ENCODE measurements at places on chromosomes 12 and 14.

- DNase-seq, result no peak
Observed at GRCh38 chr12:116894913-116895312, 13.7 kb upstream of the HRK start.

DNA sequence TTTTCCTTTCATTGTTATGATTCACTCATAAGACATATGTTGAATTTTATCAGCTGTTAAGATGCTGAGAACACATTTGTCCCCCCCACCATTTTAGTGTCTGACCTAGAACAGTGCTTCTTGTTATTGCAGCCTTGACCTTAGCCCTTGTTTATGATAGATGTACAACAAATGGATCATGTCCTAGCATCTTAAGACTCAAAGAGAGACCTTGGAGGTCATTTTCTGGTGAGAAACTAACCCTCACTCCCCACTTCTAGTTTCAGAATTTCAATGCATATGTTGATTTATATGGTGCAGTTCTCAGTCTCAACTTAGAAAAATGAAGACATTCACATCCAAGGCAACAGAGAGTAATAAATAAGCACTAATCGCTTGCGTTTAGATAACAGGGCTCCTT is 391.2 kb downstream of the AEBP2 start:
- no peak for DNase-seq

GRCh38 chr12:92039046-92039445 is 106.6 kb downstream of the BTG1 start:
- DNase-seq, result no peak

DNA sequence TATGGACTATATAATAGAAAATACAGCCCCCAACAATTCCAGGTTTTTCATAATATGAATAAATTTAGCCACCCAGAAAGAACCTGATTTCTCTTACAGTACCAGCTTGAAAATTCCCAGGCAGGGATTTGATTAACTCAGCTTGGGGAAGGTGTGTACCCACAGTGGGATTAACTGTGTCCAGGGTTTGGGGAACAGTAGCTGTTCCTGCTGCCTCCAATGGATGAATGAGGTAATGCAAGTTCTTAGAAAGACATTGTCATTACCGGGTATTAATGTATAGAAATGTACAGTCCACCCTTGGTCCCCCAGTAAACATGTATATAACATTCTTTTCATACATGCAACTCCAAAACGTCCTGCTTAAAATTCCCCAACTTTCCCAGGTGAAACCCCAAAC is 115.6 kb downstream of the LRIG3 start:
- no peak for DNase-seq

DNA sequence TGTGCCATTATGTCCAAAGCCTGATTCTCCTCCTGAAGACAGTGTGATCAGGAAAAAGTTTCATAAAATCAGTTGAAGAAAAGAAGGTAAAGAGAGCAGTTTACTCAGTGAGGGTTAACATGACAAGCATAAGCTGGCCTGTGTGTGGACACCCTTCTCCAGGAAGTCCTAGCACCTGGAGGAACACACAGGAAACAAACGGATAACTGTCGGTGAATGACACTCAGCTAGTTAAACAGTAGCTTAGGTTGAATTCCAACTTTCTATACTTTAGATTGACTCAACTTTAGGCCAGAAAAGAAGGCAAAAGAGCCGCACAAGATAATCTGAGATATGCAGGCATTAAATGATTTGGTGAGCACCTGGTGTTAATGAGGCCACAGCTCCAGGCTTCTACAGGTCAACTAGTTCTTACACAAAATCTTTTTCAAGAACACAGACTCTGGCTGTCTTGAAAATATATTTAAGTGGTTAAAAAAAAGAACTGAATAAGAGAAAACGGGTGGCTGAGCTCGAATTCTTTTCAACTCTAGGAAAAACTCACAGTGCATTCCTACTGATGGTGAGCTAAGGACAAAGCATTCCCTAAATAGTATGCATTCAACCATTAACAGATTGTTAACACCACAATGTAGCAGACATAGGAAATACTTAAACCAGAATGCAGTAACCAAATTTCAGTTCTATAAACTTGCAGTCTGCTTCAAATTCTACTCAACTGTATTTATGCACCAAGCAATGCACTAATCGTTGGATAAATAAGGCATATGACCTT is 56.9 kb upstream of the TSPAN8 start:
- DNase-seq, result no peak

All from stimulated activated CD4-positive, alpha-beta T cell treated with anti-CD3 and anti-CD28 coated beads, TNF-alpha, amount 100 ng/mL, for 4 hours (primary cell).